ENCODE measurements at places on chromosomes 3 and 15.
A peak's percentile ranks its signal among the peaks of the same experiment; 100 is the strongest.

DNA sequence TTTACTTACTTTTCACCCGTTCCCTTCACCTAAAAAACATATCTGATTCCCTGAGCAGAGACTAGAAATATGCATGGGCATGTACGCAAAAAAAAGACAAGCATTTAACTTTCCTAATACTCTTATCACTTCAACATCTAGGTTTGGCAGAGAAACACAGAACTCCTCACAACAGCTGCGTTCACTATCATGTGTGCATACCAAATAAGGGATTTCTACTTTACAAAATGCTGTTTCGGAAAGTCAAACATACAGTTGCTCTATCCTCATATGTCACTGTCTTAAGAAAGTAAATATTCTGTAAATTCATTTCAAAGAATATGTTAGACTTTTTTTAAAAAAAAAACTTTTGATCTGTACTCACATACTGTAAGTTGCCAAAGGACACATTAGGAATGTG is 65.1 kb upstream of the CBLB start:
- no peak for DNase-seq
- H3K36me3 ChIP-seq = no peaks in the 10 kb centered on the region
- H3K27me3 ChIP-seq = no peaks in the 10 kb centered on the region
- no peaks in the 10 kb centered on the region for H3K4me1 ChIP-seq
- H3K4me3 ChIP-seq = no peak overlapping the region

DNA sequence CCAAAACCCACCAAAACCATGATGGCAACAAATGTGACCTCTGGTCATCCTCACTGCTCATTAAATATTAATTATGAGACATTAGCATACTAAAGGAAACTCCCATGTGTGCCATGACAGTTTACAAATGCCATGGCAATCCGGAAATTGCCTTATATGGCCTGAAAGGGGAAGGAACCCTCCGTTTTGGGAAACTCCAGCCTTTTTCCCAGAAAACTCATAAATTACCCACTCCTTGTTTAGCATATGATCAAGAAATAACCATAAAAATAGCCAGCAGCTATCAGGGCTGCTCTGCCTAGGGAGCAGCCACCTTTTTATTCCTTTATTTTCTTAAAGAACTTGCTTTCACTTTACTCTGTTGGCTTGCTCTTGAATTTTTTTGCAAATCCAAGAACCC is 992.7 kb downstream of the NTRK3 start:
- H3K27me3 ChIP-seq = no peaks in the 10 kb centered on the region
- no peak overlapping the region for H3K4me3 ChIP-seq
- no peaks in the 10 kb centered on the region for H3K36me3 ChIP-seq
- DNase-seq = no peak

- H3K4me3 ChIP-seq = no peak overlapping the region
- H3K36me3 ChIP-seq = no peaks in the 10 kb centered on the region
- H3K27ac ChIP-seq = no peak overlapping the region
- DNase-seq = no peak
Measured at GRCh38 chr15:66692808-66693596, 9.0 kb upstream of the SMAD6 start.

GRCh38 chr3:48187301-48187578 is 977 bp downstream of the CDC25A start:
- no peaks in the 10 kb centered on the region for H3K27me3 ChIP-seq
- no peaks in the 10 kb centered on the region for H3K4me1 ChIP-seq
- H3K36me3 ChIP-seq = no peaks in the 10 kb centered on the region
- no peak for DNase-seq

GRCh38 chr3:126308394-126309125 is 48.6 kb downstream of the KLF15 start:
- no peak overlapping the region for H3K27ac ChIP-seq
- H3K27me3 ChIP-seq = no peaks in the 10 kb centered on the region
- no peak overlapping the region for H3K4me3 ChIP-seq
- H3K36me3 ChIP-seq = no peaks in the 10 kb centered on the region
- DNase-seq = no peak
- no peaks in the 10 kb centered on the region for H3K4me1 ChIP-seq

DNA sequence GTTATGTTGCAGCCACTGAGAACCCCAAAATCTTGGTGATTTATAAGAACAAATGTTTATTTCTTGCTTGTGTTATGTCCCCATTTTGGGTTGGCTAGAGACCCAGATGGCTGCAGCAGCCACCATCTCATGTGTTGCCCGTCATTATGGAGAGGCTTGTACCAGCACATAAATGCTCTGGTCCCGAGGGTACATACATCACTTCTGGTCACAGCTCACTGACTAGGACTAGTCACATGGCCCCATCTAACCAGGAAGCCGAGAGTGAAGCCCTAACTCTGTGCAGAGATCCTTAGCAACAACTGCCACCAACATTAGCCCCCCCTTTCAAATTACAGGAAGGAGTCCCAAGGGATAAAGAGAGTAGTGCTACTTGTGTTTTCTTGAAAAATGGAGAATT is 25.5 kb upstream of the HACD2 start:
- H3K27ac ChIP-seq = no peak overlapping the region
- no peaks in the 10 kb centered on the region for H3K27me3 ChIP-seq
- H3K4me3 ChIP-seq = no peak overlapping the region
- no peaks in the 10 kb centered on the region for H3K4me1 ChIP-seq
- DNase-seq = no peak

- H3K36me3 ChIP-seq = no peaks in the 10 kb centered on the region
- DNase-seq = peak; percentile 28
- no peaks in the 10 kb centered on the region for H3K27me3 ChIP-seq
- peak overlapping the region; percentile 93 for H3K4me3 ChIP-seq
Measured at GRCh38 chr3:156675830-156676767, 1.7 kb downstream of the TIPARP start.

- no peak overlapping the region for H3K4me3 ChIP-seq
- H3K36me3 ChIP-seq = no peaks in the 10 kb centered on the region
- H3K27ac ChIP-seq = no peak overlapping the region
- no peaks in the 10 kb centered on the region for H3K4me1 ChIP-seq
- no peaks in the 10 kb centered on the region for H3K27me3 ChIP-seq
Measured at GRCh38 chr3:21642433-21642832, 108.6 kb downstream of the ZNF385D start.

- H3K27me3 ChIP-seq = no peaks in the 10 kb centered on the region
- no peak overlapping the region for H3K4me3 ChIP-seq
- DNase-seq = no peak
- no peaks in the 10 kb centered on the region for H3K36me3 ChIP-seq
- H3K27ac ChIP-seq = no peak overlapping the region
Measured at GRCh38 chr15:27086805-27087204, 115.8 kb downstream of the GABRG3 start.

DNA sequence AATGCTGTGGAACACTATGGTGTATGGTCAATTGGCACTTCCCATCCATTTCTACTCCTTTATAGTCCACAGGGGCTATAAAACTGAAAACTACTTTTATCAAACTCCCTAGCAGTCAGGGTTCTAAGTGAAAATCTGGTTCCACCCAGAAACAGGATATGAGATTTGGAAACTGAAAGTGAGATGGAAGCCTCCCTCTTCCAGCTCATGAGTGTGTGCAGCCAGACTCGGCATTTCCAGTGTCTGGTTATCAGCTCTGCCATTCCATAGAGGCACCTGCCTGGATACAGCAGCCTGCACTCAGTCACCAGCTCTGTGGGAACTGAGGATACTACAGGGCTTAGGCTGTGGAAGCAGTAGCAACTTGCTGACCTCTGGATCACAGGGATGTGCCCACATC is 14.7 kb upstream of the PLA2G4F start:
- H3K27ac ChIP-seq = no peak overlapping the region
- H3K36me3 ChIP-seq = no peaks in the 10 kb centered on the region
- H3K27me3 ChIP-seq = no peaks in the 10 kb centered on the region
- DNase-seq = no peak
- H3K4me1 ChIP-seq = no peaks in the 10 kb centered on the region

- no peaks in the 10 kb centered on the region for H3K27me3 ChIP-seq
- H3K4me3 ChIP-seq = no peak overlapping the region
- no peak overlapping the region for H3K27ac ChIP-seq
- no peaks in the 10 kb centered on the region for H3K36me3 ChIP-seq
- no peak for DNase-seq
- no peaks in the 10 kb centered on the region for H3K4me1 ChIP-seq
Measured at GRCh38 chr3:196792771-196793170, 53.1 kb downstream of the PAK2 start.

- H3K4me1 ChIP-seq = no peaks in the 10 kb centered on the region
- H3K27me3 ChIP-seq = no peaks in the 10 kb centered on the region
- H3K36me3 ChIP-seq = no peaks in the 10 kb centered on the region
- DNase-seq = no peak
- no peak overlapping the region for H3K4me3 ChIP-seq
Measured at GRCh38 chr15:99957642-99958013, 224.4 kb upstream of the LYSMD4 start.

DNA sequence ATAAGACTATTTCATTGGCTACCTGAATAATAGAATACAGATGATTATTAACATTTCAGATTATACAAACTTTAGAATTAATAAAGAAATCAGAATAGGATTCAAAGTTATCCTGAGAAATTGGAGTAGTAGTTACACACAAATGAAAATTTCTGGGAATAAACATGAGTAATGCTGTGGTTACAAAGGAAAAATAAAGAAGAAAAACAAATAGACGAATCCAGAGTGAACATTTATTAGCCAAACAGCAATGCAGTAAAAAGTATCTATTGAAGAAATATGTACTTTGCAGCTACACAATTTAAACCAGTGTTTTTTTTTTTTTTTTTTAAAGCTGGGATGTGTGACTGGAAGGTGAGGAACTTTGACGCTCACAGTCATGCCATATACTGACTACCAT is 1159.2 kb downstream of the TUSC7 start:
- H3K4me1 ChIP-seq = no peaks in the 10 kb centered on the region
- H3K36me3 ChIP-seq = no peaks in the 10 kb centered on the region
- DNase-seq = no peak
- H3K27ac ChIP-seq = no peak overlapping the region
- H3K4me3 ChIP-seq = no peak overlapping the region

DNA sequence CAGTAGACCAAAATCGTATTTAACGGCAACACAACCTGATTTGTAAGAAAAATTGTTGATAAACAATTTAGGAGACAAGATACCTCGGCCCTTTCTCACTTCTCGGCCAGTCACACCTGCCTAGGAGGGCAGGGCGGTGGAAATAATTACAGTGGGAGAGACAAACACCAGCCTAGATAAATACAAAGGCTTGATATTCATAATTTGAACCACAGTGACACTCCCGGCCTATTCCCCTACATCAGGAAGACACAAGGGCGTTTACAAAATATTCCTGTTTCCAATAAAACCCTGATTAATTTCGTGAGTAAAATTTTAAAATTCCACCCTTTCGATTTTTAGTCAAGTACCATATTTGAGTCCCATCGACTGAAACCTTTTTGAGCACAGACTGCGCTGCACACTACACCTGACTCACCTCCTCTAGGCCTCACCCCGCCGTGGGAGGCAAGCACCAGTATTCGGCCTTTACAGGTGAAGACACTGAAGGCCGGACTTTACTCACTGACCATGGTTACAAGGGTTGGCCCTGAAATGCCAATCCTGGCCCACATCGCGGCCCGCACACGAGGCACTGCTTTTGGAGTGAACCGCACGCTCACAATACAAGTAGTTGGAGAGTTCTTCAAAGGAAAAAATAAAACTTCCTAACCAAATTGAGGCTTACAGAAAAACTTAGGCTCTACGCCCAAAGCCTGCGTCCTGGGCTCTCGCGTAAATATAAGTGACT is 794 bp downstream of the ARPP19 start:
- no peaks in the 10 kb centered on the region for H3K36me3 ChIP-seq
- H3K4me3 ChIP-seq = peak overlapping the region; percentile 37
- no peak for DNase-seq
- no peaks in the 10 kb centered on the region for H3K27me3 ChIP-seq

DNA sequence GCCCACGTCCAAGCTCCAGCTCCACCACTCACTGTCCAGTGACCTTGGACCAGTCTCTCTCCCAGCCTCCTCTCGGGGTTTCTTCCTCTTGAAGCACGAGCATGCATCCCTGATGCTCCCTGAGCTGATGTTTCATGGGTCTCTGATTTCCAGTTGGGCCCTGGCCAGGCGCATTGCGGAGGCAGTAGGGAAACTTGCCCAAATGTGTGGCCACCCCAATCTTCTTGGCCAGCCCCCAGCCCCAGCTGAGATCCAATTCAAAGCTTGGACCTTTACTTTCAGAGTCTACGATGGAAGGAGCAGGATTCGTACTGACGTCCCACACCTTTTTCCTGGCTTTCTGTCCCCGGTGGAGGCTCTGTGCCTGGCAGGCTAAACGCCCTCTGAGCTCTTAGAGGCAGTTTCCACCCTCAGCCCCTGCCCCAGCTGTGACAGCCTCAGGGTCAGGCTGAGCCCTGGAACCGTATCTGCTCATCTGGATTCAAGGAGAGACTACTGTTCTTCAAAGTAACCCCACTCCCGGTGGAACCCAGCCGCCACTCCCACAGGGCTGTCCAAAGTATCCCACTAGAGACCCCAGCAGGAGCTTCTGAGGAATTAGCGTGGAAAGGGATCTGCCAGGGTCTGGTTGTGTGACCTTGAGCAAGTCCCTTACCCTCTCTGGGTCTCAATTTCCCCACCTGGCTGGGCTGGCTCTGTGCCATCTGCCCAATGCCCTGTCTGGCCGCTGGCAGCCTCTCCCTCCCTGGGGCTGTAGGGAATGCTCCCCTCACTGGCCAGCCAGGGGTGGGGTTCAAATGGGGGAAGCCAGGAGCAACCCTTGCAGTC is 37.4 kb downstream of the CPN2 start:
- peak; percentile 94 for DNase-seq
- H3K4me3 ChIP-seq = no peak overlapping the region
- peaks cover 20% of the 10 kb centered on the region for H3K4me1 ChIP-seq
- H3K27ac ChIP-seq = peak overlapping the region; percentile 86
- H3K36me3 ChIP-seq = no peaks in the 10 kb centered on the region

GRCh38 chr3:22156868-22157267 is 405.9 kb upstream of the ZNF385D start:
- DNase-seq = no peak
- no peaks in the 10 kb centered on the region for H3K36me3 ChIP-seq
- H3K27me3 ChIP-seq = no peaks in the 10 kb centered on the region
- H3K4me3 ChIP-seq = no peak overlapping the region
- H3K27ac ChIP-seq = no peak overlapping the region

DNA sequence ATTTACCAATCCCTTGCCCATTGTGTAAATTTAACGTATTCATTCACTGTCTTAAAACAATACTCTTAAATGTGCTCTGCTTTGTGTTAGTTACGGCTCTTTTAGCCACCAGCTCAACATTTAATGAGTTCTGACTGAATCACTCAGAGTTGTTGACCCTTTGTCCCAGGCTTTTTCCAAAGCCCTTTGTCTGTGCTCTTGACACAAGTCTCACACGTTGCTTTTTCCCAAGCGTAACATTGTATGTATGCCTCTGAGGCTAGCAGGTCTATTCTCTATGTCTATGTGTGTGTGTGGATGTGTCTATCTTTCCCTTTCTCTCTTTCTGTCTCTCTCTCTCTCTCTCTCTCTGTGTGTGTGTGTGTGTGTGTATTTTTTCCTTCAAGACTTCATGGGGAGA is 435.4 kb upstream of the GOLIM4 start:
- H3K27ac ChIP-seq = no peak overlapping the region
- H3K36me3 ChIP-seq = no peaks in the 10 kb centered on the region
- no peak overlapping the region for H3K4me3 ChIP-seq
- no peak for DNase-seq
- no peaks in the 10 kb centered on the region for H3K27me3 ChIP-seq
- H3K4me1 ChIP-seq = no peaks in the 10 kb centered on the region

- H3K27ac ChIP-seq = peak within 1 kb of the TSS; percentile 95
- DNase-seq = peak; percentile 40
- H3K36me3 ChIP-seq = no peaks in the 10 kb centered on the region
- H3K4me3 ChIP-seq = peak within 1 kb of the TSS; percentile 60
- H3K27me3 ChIP-seq = no peaks in the 10 kb centered on the region
Measured at GRCh38 chr3:133573629-133574194, at the start of gene CDV3. CDV3 (plus strand) TSS chr3:133573686; CDS start chr3:133574045, 359 bp downstream.

GRCh38 chr15:62742409-62743171 is 300.0 kb upstream of the TPM1 start:
- H3K36me3 ChIP-seq = no peaks in the 10 kb centered on the region
- H3K4me3 ChIP-seq = no peak overlapping the region
- no peaks in the 10 kb centered on the region for H3K27me3 ChIP-seq

- DNase-seq = no peak
- no peak overlapping the region for H3K4me3 ChIP-seq
Measured at GRCh38 chr15:51085764-51086163, 8.9 kb downstream of the TNFAIP8L3 start.

Measured in uterus (tissue), 4 donors.